HT-29 (cell line): ENCODE measurements at places on chromosomes 1 and 21.

GRCh38 chr1:67162954-67163353, 3.3 kb upstream of the IL23R start:
- peak; percentile 18 for DNase-seq

GRCh38 chr1:151715726-151716404, 738 bp downstream of the CELF3 start:
- no peak for DNase-seq

GRCh38 chr1:45785583-45785982, 17.8 kb upstream of the MAST2 start:
- DNase-seq, result no peak

GRCh38 chr1:149936992-149937705, 470 bp upstream of the MTMR11 start:
- DNase-seq, result peak; percentile 87

GRCh38 chr1:173532237-173532636, 55.1 kb downstream of the PRDX6 start:
- no peak for DNase-seq

DNA sequence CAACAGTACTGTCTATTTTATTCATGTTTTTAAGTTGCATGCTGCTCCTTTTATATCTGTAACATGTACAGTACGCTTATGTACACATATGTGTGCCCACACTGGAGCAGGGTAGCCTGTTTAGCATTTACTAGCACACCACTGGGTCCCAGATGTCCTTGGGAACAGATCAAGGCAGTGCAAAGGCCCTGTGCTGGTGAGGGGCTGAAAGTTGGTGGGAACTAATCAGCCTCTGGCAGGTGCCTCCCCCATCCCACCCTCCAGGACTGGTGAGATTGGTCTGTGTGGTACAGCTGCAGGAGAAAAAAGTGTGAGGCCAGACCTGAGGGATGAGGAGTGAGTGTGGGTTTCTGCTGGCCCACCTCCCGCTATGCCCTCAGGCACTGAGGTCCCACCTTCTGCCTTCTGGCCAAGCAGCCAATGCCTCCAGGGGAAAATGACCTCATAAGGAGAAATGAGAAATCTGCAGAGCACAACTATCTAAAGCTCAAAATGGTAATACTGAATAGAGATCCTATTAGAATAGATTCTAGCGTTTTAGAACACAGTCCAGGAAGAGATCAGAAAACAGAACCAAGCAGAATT, 58.9 kb downstream of the POFUT2 start:
- DNase-seq, result no peak

GRCh38 chr1:8347635-8348034, 29.7 kb downstream of the SLC45A1 start:
- no peak for DNase-seq

DNA sequence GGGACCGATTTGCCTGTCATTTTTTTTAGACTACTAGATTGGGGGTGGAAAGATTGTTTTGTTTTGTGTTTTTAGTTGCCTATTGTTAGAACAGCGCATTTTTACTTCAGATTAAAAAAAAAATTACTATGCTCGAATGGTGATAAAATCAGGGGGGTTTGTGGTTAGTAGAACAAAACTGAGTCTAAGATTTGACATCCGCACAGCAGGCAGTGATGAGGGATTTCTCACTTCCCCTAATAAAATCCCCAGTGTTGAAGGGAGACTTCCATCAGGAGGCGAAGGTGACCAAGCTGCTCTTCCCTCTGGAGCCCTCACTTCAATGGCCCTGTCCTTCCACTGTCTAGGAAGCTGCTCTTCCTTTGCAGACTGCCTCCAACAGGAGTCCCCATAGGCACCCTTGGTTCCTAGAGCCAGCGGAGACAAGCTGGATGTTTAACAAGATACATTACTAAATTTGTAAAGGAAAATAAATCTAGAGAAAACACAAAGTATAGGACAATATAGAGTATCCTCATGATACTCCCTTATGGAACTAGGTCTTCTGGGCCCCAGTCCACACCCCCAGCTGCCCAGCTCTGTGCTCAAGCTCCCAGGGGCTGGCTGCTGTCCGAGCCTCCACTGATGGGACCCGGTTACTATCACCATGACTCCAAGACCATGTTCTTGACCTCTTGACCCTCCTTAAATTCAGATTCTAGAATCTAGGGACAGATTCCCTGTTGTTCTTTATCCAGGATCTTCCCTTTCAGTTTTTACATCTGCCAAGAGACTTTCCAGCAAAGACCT, 31.0 kb downstream of the TENT5C start:
- DNase-seq, result no peak

- DNase-seq, result no peak
Observed at GRCh38 chr1:201357636-201358348, 19.7 kb downstream of the TNNT2 start.

DNA sequence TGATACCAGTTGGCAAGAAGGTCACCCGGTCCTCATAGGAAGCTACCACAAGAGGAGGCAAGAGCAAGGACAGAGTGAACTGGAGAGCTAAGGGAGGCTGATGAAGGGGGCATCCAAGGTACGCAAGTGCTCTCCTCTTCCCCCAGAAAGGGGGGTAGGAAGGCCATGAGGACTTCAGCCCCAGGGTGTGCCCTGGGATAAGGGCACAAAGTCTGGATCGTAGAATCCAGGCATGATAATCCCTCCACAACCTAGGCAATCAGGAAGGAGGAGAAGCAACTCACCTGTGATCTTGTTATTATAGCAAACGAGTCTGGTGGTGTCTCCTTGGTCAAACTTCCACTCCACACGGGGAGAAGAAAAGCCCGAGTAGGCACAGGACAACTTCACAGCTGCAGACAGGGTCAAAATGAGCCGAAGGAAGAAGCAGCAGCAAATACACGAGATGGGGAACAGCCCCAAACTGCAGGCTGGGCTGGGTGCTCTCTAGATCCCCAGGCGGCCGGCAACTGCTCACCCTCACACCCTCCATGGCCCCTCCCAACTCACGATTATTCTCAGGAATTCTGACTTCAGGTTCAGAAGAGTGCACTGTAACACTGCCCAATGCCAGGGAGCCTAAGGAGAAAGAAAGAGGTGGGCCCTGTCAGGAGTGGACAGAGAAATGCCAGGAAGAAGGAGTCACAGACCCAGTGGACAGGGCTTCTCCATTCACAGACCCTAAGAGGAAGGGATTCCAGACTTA, 20.0 kb downstream of the F11R start:
- no peak for DNase-seq

- DNase-seq, result peak; percentile 14
Observed at GRCh38 chr1:110471131-110471530, 20.2 kb downstream of the PROK1 start.

DNA sequence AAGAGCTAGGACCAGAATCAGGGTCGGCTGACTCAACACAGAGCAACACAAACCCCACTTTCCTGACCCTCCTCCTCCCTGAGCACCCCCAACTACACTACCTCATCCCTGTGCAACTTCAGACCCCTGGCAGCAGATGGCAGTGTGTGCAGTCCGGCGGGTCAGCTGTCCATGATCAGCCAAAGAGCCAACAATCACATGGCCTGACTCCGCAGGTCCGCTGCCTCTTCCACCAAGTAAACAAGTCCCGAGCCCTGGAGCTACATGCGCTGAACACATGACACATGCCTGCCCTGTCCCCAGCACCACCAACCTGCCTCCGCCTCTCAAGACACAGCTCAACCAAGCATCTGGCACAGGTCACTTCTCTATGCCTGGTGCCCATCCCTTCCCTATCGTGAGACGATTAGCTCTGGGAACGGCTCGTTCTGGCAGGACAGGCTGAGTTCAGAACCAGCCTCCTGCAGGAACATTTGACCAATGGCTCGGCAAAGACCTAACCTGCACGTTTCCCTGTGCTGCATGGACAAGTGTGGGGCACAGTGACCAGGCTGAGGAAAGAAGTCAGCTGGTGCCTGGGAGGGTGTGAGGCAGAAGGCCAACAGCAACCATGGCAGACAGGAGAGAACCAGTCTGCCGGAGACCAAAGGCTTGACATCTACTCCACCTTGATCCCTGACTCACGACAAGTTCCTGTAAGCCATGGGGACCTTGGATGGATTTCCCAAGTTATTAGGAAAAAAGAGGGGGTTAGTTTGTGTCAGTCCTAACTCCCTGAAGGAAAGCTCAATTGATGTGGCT, 60.3 kb downstream of the CD46 start:
- DNase-seq, result peak; percentile 71

DNA sequence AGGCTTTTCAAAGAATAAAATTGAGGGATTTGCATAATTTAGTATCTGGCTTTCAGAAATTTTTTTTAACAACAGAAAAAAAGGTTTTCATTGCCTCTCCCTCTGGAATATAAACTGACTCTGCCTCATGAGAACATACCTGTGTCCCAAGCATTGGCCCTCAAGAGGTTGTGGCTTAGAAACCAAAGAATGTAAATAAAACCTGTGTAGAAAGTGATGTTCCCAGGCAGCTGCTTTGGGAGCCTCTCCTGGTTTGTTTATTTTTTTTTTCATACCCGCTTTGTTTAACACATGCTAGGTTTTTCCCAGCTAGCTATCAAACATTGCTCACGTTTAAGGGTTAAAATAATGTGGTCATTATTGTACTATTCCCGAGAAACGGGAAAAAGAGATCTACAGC, 40.5 kb upstream of the IFNAR2 start:
- DNase-seq, result no peak

DNA sequence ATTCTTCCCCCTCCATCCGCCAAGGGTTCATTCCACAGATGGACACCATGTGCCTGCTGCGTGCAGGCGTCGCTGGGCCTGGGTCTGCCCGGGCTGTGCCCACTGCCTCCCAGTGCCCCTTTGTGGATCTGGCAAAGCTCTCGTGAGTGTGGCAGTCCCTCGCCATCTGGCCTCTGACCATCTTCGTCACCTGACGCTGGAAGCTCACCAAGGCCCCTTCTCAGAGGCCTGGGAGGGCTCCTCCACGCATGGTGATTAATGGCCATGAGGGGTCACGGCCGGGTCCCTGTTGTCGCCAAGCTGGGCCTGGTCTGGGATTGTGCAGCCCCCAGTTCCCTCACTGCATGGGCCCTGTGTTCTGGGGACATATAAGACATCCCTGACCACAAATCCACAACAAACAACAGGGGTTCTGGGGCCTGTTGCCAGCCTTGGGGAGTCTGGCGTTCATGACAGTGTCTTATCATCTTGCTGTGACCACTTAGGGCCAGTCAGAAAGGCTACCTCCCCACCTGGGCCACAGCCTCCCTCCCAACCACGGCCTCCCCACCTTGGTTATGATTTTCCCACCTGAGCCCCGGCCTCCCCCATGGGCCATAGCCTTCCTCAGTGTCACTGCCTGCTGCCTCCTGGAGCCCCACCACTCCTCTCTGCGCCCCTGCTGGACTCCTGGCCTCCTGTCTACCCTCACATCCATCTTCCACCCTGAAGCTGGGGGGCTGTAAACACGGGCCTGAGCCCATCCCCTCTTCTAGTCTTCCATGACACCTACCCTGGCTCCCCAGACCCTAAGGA, 27.9 kb downstream of the SLC45A1 start:
- DNase-seq, result no peak

- no peak for DNase-seq
Observed at GRCh38 chr21:27201197-27201596, 234.3 kb upstream of the ADAMTS5 start.

GRCh38 chr1:48552420-48552819, 80.4 kb upstream of the SPATA6 start:
- peak; percentile 37 for DNase-seq
